ENCODE measurements at places on chromosomes 12 and 14.

- no peak for DNase-seq
Measured at GRCh38 chr12:3119192-3119755, 42.1 kb downstream of the TSPAN9 start.

- DNase-seq: no peak
Measured at GRCh38 chr14:87799400-87799799, 193.6 kb downstream of the GALC start.

- no peak for DNase-seq
Measured at GRCh38 chr12:75820848-75821578, 210.6 kb downstream of the PHLDA1 start.

DNA sequence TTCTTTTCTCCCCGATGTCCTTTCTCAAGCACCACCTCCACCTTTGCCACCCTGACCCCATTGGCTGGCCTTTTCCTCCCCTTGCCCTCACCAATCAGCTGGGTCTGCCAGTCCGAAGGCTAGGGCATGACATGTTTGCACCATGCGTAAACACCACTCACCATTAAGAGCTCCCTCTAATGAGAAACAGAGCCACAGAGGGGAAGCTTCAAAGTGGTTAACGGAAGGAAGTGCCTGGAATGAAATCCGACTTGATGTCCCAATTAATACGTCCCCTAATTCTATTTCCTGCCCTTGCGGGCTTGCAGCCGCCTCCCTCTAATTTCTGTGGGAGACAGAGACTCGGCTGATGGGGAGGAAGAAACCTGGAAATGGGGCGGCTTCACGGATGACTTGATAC, 318.5 kb upstream of the TBX3 start:
- DNase-seq: no peak

DNA sequence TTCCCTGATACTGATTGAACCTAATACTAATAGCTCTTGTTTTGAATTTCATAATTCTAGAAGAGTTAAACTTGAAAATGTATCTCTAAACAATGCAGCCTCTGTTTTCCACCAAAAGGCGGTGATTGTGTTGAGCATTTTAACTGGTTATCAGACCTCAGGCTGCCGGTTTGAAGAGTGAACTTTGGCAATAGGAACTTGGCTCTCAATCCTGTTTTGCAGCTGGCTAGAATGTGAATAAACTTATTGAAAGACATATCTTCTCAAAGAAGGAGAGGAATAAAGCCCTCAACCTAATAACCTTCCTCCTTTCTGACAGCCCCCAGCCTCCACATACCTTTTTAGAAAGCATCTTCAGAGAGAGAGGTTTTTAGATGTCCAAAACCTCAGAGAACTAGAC, 105.4 kb downstream of the SRGAP1 start:
- DNase-seq: no peak

DNA sequence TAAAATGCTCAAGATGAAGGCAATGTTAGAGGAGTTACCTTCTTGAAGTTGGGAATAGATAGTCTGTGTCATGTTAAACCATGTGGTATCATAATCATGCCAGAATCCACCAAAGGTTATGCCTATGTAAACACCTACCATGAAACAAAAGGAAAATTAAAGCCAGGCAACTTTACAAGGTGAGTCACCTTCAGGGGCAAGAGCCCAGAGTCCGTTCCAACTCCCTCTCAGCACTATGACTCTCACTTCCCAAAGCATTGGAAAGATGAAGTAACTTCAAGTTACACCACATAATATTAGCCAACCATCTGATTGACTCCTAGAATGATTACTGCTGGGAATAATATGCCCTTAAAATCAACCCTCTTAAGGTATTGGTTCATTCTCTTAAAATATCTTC, 38.5 kb downstream of the CATSPERB start:
- DNase-seq: no peak

DNA sequence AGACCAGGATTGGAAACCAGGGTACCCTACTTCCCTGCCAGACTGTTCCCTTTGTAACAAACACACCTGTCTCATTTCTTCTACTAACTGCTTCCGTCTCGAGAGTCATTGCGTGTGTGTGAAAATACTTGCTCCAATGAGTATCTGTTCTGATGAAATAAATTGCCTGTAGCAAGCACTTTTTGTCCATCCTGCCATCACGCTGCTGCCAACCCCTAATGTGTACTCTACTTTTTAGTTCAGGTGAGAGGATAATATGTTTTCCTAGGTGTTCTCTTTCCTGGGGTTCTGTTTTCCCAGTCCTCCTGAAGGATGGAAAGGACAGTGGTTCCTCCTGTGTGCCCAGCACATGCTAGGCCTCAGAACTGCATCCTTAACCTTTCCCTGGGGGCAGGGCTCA, 1.0 kb downstream of the TUNAR start:
- no peak for DNase-seq

GRCh38 chr12:52206304-52207040, 14.7 kb upstream of the KRT80 start:
- no peak for DNase-seq

GRCh38 chr12:112823582-112824149, 32.1 kb downstream of the RPH3A start:
- DNase-seq: no peak

DNA sequence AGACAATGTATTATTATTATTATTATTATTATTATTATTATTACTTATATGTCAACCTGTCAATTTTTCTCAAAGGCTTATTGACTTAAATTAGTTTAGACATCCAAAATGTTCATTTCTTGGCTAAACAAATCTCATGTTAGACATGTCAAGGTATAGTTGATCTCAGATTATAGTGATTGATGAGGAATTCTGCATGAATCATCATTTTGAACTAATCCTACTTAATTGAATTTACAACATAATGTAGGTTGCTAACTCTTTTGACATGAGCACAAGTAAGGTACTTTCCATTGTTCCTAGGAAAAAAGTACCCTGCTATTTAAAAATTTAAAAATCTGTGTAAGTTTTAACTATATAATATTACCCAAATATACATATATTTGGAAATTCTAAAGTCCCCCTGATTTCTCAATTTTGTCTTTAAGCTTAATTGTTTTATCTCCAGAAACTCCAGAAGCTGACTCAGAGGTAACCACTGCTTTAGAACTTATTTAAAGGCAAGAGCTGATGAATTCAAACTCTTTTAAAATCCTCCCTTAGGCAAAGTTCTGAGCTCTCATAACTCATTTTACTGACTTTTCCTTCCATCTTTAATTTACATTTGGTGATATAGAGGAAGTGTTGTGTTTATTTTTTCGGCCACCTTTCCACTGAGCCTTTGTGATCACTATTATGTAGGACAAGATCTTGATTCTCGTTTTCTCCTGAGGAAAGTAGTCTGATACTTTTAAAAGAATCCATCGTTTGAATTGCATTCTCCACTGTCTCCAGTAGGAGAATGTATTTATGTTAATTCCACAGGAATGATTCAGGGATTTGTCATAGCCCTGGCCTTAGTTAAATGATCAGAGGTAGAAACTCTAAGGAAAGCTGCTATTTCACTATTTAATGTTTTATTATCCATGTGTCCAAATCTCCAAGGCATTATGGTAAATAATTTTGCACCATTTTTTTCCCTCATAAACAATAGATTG, 1304.5 kb downstream of the AACS start:
- DNase-seq: no peak

DNA sequence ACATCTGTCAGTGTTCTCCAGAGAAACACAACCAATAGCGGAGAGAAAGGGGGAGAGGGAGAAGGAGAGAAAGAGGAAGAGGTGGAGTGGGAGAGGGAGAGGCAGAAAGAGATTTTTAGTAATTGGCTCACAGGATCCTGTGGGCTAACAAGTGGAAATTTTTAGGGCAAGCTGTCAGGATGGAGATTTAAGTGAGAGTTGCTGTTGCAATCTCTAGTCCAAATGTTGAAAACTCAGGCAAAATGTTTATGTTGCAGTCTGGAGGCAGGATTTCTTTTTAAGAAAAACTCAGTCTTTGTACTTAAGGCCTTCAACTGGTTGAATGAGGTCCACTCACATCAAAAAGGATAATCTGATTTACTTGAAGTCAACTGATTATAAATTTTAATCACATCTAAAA, 12.5 kb upstream of the GLIPR1L2 start:
- no peak for DNase-seq

DNA sequence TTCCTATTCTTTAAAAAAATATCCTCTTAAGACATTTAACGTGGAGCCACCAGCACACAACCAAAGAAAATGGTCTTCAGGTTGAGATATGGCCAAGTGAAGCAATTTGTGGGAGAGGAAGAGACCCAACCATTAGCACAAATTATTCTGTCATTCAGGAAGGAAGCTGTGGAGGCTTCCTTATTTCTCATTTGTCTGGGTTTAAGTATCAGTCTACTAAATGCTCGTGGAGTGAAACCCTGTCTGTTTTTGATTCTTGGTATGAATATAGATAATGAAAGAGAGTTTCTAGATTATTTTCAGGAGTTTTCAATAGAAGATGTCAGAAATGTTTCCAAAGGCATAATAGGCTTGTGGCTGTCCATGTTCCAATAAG, 125.1 kb downstream of the GPR65 start:
- DNase-seq: no peak

DNA sequence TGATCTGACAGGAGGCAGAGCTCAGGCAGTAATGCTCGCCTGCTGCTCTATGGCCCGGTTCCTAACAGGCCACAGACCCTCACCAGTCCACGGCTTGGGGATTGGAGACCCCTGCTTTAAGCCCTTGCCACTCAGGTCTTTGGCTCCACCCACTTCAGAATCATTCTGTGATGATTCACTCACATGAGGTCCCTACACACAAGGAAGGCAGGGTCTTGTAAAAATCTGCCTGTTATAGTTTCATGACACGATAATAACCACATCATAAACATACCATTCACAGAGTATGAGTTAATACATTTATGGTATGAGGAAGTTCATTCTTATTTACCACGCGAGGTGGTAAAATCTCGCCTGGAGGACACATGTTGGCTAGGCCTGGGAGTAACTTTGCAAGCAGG, 29.0 kb upstream of the MAX start:
- no peak for DNase-seq

GRCh38 chr12:121748218-121748570, 35.6 kb downstream of the TMEM120B start:
- no peak for DNase-seq

GRCh38 chr12:27657296-27657695, 39.0 kb upstream of the REP15 start:
- no peak for DNase-seq

DNA sequence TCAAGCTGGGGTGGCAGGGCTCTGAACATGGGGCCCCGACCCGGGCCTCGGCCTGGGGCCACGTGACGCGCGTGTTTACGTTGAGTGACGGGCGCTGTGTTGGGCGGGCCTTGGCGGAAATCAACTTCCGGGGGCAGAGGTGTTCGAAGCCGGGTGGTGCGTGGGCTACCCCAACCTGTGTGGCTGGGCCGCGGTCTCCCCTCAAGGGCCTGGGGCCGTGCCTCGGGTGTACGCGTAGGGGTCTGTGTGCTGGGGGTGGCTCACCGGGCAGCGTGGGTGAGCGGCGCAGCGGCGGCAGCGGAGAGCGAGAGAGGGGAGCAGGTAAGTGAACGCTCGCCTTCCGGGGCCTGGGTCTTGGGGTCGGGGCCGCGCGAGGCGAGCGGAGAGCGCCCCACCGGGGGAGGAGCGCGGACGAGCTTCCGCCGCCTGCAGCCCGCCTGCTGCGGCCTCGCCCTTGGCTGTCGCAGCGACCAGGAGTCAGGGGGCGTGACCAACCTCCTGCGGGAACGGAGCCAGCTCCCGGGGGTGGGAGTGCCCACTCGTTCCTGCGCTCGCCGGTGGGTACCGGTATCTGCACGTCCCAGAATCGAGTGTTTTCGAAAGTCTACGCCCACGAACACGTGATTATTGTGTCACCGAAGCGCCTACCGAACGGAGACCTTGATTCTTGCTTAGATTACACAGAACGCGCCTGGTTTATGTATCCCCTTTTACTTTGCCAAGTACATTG, at the start of gene CCDC91:
CCDC91 (plus strand) TSS at position 136 of the 730 bp plus-strand sequence. CDS start 66,760 bp downstream, outside the sequence.
- peak; percentile 89 for DNase-seq

DNA sequence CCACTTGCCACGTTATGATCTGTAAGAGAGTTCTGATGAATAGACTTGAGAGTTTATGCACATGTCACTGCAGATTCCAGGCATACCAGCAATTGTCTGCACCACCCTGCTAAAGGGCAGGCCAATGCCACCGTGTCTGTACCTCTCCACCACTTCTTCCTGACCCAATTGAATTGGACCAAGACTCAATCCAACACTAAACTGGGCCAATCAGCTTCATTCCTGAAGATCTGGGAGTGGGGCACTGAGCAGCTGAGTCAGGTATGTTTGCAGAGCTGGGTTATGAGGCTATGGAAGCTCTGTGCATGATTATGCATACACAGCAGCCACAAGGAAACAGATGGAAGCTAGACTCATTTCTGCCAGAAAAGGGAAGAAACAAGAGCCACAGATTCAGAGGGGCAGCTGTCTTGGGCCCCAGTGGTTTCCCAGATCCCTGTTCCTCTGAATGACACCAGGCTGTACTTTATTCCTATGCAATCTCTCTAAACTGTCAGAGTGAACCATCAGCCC, 28.0 kb downstream of the DAO start:
- no peak for DNase-seq

GRCh38 chr12:107339487-107339886, 246.1 kb upstream of the CRY1 start:
- DNase-seq: no peak

- DNase-seq: no peak
Measured at GRCh38 chr14:76112889-76113624, 38.7 kb upstream of the GPATCH2L start.

DNA sequence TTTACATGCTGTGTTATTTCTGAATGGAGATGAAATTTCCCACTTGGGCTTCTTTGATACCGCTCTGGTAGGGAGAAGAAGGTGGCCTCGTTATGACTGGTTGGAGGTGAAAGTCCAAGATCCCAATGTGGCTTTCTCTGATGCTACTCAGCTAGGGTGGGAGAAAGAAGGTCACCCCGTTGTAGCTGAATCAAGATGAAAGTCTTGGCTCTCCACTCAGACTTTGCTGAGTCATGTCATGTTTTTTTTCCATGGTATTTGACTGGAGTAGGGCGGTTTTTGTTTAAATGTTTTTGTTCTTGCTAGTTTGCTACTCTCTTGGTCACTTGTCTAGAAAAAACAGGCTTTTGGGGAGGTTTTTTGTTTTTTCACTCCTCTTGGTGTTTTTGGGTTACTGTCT, 2.4 kb upstream of the PDE6H start:
- no peak for DNase-seq

DNA sequence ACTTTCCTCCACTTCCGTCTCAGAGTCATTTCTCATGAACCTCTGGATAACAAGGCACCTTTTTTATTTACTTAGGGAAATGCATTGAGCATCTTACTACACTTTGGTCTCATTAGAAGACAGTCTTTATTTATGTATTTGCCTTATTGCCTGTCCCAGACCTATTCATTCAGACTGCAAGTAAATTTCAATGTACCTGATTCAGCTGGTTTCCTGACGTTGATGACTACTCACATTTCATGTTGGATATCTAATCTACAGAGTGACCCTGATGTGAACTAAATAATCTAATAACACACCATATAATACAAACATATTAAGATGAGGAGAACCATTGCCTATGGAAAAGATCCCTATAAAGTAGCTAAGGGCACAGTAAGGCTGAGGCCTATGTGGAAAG, 267.7 kb downstream of the SLC6A15 start:
- no peak for DNase-seq

DNA sequence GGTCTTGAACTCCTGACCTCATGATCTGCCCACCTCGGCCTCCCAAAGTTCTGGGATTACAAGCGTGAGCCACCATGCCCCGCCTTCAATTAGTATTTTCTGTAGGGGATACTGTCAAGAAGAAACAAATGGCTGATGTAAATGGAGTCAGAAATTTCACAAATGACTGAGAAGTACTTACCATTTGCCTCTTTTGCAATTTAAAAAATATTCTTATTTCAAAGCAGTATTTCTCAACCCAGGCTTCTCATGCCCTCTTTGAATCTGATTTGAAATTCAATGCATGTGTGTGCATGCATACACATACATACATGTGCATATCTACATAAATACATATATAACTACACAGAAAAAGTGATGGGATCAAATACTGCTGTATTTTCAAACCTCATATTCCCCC, 4.4 kb downstream of the PSMA6 start:
- no peak for DNase-seq

Measured in T-helper 17 cell (primary cell).